Stimulated activated CD8-positive, alpha-beta memory T cell treated with anti-CD3 and anti-CD28 coated beads, Interleukin-4, amount 100 ng/mL, for 4 hours (primary cell): ENCODE measurements at places on chromosomes 16 and 17.

DNA sequence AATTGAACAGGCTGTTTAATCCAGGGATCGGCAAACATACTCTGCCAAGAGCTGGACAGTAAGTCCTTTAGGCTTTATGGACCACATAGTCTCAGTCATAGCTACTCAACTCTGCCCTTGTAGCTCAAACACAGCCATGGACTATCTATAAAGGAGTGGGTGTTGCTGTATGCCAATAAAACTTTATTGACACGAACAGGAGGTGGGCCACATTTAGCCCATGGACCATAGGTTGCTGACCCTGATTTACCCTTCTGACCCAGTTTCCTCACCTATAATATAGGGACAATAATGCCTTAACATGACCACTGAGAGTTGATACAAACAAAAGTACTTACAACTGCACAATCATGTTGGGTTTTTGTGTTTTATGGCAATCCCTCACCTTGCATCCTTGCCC lies 257.0 kb upstream of the SDK2 start:
- DNase-seq: no peak

DNA sequence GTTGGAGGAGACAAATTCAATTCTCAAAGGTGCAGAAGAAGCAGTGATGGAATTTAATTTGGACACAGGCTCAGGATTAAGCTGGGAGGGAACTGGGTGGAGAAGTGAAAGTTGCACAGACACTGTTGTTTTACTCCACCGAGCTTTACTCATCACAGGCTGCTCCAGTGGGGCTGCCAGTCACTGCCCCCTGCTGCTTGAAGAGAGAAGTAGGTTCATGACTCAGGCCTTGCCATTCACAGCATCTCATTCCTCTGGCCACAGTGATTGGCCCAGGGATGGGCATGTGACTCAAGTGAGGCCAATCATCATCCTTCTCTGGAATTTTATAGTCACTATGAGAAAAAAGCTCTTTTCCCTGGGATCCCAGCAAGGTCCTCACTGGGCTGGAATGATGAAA lies 11.8 kb downstream of the GNAO1 start:
- DNase-seq: no peak

GRCh38 chr16:90042946-90043514 lies 23.8 kb upstream of the DBNDD1 start:
- DNase-seq: no peak

GRCh38 chr16:11964761-11965551 lies at the start of gene TNFRSF17:
Gene TNFRSF17 (plus strand): TSS chr16:11965210. CDS start chr16:11965325, 115 bp downstream.
- DNase-seq: no peak

DNA sequence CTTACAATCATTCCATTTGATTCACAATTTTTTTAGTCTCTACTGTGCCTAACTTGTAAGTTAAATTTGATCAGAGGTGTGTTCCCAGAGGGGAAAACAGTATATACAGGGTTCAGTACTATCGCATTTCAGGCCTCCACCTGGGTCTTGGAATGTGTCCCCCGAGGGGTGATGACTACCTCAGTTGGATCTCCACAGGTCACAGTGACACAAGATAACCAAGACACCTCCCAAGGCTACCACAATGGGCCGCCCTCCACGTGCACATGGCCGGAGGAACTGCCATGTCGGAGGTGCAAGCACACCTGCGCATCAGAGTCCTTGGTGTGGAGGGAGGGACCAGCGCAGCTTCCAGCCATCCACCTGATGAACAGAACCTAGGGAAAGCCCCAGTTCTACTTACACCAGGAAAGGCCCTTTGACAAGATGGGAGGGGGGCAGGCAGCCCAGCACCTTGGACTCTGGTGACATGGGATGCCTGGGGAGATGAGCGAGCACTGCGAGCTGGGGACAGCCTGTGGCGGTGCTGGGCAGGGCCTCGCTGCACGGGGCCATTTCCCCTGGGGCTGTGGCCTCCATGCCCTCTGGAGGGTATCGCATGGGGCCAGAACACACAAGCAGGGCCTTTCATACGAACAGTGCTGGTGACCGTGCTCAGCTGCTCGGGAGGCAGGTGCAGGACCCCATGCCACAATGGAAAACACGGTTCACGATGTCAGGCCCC lies 33.9 kb downstream of the PDIA2 start:
- no peak for DNase-seq

- DNase-seq: no peak
These were observed 24.0 kb downstream of the MYO19 start for GRCh38 chr17:36510636-36511035.

- DNase-seq: no peak
These were observed 723.4 kb downstream of the MAF start for GRCh38 chr16:78877114-78877655.

DNA sequence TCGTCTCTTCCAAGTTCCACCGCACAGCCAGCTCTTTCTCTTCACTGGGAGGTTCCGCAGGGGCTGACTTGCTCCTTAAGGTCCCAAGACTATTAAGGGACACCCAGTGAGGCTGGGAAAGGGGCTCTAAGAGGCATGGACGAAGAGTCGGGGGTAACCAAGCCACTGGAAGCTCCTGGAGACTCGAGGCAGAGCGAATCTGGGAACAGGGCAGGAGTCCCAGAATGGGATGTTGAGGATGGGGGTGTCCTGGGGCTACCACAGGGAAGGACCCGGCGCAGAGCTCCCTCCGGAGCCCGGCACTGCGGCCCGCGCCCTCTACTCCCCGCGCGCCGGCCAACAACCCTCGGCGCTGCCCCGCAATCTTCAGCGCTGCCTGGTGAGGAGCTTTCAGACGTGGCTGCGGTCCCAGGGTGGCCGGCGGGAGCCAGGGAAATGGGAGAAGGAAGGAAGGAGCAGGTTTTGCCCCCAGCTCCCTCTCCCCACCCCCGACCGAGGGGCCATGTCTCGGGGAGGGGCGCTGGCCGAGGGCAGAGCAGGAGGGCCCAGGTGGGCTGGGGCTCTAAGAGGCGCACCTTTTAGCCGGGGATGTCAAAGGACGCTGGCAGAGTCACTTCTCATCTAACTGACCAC lies 581 bp downstream of the CHST5 start:
- no peak for DNase-seq

GRCh38 chr16:86287664-86288201 lies 222.6 kb upstream of the FOXF1 start:
- no peak for DNase-seq

DNA sequence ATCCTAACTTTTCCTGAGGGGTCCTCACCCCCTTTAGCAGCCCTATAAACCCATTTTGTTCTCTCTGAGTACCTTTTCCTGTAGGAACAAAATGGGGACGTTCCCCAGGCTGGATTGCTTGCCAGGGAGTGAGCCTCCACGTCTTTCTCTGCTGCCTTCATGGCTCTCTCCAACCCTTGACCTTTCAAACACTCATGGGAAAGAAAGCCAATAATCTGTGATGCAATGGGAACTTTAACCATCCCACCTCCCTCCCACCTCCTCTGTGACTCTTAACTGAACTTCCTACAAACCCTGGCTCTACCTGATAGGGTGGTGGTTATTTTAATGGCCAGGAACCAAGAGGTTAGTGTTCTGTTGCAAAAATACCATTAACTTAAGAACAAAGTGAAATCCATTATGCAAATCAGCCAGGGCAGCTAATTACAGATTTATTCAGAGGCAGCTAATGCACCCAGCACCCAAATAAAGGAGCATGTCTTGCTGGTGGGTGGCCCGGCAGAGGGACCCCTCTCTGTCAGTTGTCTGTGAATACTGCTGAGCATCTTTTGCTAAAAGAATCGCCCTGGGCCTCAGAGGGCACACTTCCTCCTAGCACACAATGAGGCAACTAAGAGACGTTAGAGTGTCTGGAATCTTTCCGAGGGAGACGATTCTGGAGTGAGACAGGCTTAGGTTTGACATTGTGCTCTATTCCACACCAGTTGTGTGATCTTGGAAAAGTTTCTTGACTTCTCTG lies 3.0 kb downstream of the PIPOX start:
- no peak for DNase-seq
